Neuronal stem cell (in vitro differentiated cells): ENCODE measurements at places on chromosomes 2 and 18.

DNA sequence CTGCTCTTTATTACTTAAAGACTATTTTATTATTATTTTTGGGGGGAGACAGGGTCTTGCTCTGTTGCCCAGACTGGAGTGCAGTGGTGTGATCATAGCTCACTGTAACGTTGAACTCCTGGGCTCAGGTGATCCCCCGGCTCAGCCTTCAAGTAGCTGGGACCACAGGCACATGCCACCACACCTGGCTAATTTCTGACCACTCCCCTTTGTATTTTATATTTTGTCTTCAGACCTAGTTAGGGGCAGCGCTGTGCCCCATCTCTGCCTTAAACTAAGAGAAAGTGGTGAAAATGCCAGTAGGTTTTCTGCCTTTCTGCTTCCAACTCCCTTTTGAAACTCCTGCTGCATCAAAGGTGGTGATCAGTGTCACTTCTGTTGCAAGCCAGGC is 82.5 kb downstream of the LPIN1 start:
- no peak for DNase-seq

DNA sequence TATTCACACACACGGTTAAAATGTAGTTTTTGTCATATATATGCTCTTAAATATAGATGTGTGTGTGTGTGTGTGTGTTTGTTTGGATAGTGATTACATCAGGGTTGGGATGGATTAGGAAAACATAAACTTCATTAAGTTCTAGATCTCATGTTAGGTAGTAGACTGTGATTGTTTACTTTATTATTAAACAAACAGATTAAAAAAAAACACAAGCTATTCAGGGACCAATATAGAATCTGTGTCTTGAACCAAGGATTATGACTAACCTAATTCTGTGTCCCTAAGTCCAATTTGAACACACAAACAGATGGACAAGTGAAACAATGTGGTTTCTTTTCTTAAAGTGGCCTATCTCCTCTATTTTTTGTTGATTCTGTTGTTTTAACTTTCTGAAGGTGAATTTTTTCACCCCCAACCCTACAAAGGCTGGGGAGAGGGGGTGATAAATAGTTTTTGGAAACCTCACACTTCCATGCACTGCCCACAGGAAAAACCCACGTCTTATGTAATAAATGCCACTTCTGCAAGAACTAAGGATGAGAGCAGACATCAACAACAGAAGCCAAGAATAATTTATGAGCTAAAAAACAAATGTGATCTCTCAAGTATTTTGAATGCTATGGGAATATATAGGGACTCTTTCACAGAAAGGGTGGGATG is 40.7 kb downstream of the IL1R2 start:
- DNase-seq: no peak

GRCh38 chr2:239747274-239747673 is 277.9 kb downstream of the NDUFA10 start:
- DNase-seq: no peak

DNA sequence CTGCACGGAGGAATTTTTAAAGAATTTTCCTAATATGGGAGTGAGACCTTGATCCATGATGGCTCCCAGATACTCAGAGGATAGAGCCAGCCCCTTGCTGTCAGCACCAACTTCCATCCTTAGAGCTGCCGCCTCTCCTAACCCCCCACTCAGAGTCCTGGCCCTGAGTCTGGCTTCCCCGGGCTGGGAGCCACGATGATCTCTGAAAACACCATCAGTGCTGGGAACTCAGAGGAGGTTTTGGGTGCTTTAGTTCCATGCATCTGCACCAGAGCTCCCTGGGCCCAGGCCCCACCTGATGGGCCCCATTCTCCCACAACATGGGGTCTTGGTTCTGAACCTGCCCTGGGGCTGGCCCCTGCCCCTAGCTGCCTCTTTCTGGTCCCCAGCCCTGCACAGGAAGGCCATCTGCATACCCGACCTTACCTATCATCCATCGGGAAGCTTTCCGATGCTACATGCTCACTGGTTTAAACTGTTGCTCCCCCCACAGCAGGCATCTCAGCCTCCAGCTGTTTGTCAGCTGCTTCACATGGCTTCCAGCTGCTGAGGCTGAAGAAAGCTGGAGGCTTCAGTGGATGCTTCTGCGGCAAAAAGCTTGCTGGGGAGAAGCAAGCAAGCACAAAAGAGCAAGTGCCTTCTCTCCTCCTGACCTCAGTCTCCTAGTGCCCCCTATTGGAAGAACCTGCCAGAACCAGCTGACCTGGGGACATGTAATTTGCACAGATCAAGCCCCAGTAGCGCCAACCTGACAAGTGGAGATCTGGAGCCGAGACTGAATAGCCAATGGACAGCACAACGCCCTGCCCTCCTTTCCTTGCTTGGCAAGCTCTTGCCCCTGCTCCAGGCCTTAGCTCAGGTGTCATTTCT is 24.2 kb upstream of the RHOB start:
- DNase-seq: no peak

- DNase-seq: no peak
Measured at GRCh38 chr2:232324778-232325177, 53.8 kb upstream of the ALPP start.

DNA sequence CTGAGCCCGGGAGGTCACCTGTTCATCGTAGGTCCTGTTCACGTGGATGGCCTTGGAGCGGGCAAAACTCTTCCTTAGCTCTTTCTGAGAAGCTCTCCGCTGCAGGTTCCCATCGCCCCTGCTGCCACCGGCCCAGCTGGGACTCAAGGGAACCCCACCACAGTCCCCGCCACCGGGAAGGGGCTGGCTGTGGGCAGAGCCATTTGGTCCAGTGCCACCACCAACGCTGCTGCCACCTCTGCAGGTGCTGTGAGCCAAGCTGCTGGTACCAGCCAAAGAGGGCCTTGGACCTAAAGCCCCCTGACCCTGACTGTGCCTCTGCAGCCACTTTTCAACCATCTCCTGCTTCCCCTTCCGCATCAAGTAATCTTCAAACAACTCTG is 586 bp downstream of the PDE11A start:
- DNase-seq: no peak

DNA sequence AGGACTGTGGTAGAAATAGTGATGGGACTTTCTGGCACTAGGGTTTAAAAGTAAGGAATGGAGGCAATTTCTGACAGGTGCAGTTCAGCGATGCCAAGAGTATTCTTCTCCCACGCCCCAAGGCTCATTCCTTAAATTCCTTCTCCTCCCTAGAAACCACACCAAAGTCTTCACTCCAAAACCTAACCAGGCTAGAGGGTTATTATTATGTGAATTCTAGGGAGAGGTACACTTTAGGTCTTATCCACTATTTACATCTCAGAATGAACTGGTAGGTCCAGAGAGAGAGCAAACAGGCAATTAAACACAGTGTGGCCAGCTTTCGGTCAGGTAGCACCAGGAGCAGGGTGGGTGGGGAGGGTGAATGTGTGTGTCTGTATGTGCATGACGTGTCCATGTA is 11.4 kb downstream of the IL1F10 start:
- DNase-seq: no peak

- DNase-seq: peak; percentile 54
Measured at GRCh38 chr2:45494275-45494977, 116.6 kb downstream of the SRBD1 start.

DNA sequence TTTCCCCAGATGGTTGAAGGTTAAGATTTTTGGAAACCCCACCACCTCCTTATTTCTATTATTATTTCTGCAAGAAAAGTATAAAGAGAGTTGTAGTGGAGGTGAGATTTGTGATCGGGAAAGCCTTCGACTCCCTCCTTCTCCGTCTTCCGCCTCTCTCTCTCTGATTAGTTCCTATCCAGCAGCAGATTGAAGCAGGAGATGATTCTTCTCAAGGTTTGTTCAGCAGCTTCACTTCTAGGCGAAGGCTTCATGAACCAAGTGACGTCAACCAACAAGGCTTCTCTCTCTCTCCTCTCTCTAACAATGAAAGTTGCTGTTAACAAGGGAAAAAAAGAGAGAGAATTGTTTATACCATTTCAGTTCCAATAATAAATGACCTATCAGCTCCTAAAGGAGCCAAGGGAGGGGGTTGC is at the start of gene BAZ2B:
Gene BAZ2B, minus strand, starts transcription at position 263 of the 416 bp plus-strand sequence. CDS start 137,829 bp downstream, outside the sequence.
- peak; percentile 54 for DNase-seq

DNA sequence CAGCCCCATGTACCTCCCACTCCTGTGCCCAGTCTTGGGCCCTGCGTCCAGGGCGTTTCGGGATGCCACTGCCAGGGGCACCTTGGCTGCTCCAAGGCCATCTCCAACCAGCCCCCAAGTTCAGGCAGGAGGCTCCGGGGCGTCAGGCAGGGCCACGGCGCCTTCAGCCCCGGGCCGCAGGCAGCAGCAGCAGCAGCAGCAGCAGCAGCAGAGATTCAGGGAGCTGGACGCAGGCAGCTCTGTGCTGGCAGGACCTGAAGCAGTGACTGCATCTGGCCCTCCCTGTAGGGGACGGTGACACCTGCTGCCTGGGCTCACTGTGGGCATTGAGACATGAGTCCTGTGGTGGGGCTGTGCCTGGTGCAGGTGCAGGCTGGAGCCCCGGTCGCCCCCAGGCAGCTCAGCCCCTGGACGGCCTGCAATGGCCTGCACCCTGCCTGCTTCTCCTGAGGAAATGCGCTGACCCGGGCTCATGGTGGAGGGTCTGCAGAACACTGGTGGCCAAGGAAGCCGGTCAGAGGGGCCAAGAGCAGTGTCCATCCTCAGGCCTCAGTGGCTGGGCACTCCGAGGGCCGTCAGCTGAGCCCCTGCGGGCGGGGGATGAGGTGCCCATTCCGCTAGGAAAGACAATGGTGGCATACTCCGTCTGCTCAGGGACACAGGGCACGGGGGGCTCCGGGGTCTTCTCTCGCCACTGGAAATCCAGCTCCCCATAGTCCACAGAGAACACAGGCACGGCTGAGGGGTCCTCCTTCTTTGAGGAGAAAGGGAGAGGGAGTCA is 8.0 kb downstream of the PDCD1 start:
- no peak for DNase-seq

DNA sequence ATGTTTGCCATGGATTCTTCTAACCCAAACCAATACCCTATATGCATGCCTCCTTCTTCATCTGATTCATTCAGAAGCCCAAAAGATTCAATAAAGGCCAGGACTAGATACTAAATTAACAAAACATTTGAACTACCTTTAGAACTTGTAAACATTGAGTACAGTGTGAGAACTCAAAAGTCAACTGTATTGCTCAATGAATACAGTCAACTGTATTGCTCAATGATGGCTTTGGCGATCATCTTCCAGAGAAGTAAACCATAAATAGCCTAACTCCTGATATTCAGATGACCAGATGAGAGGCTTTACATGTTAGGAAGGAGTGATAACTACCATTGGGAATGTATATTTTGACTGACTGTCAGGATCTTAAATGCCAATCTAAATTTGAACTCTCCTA is 206.5 kb upstream of the ITGA4 start:
- no peak for DNase-seq

GRCh38 chr2:46211461-46211860 is 85.7 kb upstream of the EPAS1 start:
- DNase-seq: no peak

GRCh38 chr2:36493306-36493705 is 104.7 kb downstream of the FEZ2 start:
- DNase-seq: no peak

DNA sequence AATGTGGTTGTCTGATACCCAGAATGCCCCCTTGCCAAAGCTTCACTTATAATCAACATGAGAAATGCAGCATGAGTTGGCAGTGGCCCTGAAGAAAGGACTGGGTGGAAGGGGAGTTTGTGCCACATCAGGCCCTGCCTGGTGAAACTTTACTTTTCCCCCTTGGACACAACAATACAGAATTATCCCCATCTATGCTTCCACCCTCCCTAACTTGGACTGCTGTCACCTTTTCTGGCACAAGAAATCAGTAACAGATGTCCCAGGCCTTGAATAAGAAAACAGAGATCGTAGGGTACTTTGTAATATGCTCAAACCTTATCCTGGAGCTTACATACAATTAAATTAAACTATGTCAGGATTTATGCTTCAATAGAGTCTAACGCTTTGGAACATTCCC is 128.9 kb upstream of the SATB2 start:
- no peak for DNase-seq

DNA sequence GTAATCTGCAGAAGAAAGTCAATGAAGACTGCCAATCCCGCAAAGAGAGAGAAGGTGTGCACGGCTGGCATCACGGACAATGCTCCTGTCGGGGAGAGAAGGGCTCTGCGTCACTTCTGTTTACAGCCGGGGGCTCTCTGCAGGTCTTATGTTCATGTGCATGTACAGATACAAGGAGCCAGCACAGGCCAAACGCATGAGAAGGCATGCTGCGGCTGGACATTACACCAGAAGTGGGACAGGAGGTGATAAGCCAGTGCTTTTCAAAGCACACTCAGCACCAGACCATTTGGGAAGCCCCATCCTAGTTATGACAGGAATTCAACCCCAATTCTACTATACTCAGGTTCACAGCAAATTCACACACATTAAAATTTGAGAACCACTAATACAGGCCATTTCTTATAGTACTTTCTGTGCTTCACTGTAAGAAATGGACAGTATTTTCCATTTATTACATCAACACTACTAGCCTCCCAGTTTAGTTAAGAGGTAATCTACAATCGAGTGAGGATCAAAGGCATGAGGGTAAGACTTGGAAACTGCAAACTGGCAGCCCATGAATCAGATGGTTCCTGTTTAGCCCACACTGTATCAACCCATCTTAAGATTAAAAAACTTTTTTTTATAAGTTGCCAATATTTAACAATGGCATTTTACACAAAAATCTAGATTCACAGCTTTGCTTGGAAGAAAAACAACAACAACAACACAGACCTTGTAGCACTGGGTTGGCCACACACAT is 38.2 kb downstream of the RMC1 start:
- DNase-seq: no peak

DNA sequence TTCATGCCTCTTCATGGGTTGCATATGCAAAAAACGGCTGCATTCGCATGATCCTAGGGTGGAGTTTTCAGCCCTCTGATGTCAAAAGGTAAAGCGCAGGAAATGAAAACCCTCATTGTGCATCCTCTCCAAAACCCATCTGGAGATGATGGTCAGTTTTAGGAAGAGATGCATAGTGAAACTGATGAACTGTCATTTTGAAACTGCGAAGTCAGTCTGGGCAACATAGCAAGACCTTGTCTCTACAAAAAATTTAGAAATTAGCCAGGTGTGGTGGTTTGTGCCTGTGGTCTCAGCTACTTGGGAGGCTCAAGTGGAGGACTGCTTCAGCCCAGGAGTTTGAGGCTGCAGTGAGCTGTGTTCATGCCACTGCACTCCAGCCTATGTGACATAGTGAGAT is 2.5 kb upstream of the TTLL4 start:
- DNase-seq: no peak

- DNase-seq: no peak
Measured at GRCh38 chr2:105397025-105397722, 1.7 kb downstream of the FHL2 start.

DNA sequence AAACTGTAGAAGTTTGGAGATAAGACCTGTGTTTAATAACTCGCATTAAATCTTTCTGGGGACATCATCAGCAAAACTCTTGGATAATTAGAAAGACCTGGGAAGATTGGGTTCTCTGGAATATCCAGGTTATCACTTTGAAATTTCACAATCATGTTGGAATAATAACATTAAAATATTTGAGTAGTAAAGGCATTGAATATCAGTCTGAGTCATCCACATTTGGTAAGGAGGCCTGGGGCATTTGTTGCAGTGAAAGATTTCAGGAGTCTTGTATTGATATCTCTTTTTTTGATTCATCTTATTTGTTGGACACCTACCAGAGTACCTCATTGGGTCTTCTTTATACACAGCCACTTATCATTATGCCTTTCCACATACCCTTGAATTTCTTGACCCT is 95.9 kb downstream of the EPB41L5 start:
- DNase-seq: no peak

- no peak for DNase-seq
Measured at GRCh38 chr2:134630504-134631159, 88.2 kb downstream of the TMEM163 start.

GRCh38 chr2:29401994-29402393 is 286.8 kb downstream of the CLIP4 start:
- no peak for DNase-seq

GRCh38 chr18:74518456-74519295 is 15.6 kb upstream of the CNDP1 start:
- no peak for DNase-seq
